Natural killer cell (primary cell): ENCODE measurements at places on chromosomes 7 and 10. TPM values are rescaled to one million over a fixed set of nuclear protein-coding genes. Genes with fewer than 3 reads are reported as not detected.

GRCh38 chr7:51629206-51629605, 312.6 kb upstream of the COBL start:
- no peak for DNase-seq

DNA sequence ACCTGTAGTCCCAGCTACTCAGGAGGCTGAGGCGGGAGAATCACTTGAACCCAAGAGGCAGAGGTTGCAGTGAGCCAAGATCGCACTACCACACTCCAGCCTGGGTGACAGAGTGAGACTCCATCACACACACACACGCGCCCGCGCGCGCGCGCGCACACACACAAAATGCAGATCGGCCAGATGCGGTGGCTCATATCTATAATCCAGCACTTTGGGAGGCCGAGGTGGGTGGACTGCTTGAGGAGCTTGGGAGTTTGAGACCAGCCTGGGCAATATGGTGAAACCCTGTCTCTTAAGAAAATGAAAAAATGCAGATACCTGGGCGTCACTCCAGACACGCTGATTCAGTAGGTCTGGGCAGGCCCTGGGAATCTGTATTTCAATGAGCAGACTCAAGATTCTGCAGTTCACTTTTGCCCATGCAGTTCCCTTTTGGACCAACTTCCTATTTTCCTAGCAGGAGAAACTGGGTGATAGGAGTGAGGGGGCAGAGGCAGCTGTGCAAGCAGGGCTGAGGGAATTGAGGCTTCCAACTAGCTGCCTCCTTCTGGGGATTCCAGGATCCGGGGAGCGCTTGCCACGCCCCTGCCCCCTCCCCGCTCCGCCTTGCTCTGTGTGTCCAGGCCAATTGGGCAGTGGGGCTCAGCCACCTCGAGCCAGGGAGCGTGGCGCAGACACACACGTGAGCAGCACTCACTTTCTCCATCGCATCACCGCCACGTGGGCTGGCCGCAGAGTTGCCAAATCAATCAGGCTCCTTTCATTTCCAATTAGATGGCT, 173.6 kb downstream of the SH3PXD2A start:
- DNase-seq, result no peak

DNA sequence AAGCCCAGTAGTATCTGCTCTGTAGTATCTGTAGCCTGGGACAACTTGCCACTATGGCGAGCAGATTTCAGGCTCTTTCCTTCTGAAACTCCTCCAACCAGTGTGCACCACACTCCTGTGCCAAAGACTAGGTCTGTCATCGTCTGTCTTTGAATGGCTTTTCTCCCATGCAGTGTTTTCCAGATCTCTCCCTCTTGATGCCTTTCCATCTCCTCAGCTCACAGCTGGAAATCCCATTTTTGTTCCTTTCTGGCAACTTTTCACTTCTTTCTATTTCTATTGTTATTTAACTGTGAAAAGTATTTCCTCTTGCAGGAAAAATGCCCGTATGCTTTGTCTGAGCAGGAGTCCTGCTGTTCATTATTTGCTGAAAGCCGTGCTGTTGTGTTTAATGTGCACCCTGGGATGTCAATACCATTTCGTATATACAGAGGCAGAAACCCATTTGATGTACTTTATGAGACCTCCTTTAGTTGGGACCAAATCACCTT, 373.7 kb downstream of the PHTF2 start:
- no peak for DNase-seq

DNA sequence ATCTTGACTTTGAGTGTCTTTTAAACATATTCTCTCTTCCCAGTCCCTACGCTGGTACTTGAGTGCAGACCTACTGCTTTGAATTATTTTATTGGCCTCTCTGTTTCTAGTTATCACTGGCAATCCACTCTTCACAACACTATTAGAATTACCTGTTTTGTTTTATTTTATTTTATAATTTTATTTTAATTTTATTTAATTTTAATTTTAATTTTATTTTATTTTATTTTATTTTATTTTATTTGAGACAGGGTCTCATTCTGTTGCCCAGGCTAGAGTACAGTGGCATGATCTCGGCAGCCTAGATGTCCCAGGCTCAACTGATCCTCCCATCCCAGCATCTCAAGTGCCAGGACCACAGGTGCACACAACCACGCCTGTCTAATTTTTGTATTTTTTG, 6.8 kb downstream of the STK17A start:
- DNase-seq, result no peak

DNA sequence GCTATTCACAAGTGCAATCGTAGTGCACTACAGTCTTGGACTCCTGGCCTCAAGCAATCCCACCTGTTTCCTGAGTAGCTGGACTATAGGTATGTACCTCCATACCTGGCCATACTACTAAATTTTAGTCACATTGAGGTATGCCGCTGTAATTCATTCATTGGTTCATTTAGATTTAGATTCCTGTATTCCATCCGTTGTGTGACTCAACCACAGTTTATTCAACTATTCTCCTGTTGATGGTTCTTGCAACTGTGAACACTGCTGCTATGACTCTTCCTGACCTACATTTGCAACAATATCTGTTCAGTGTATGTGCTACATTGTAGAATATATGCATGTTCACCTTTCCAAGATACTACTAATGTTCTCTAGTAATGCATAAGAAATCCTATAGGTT, 8.0 kb upstream of the ZCCHC24 start:
- DNase-seq, result no peak

- DNase-seq, result no peak
Measured at GRCh38 chr7:155571581-155572345, 25.4 kb upstream of the CNPY1 start.

DNA sequence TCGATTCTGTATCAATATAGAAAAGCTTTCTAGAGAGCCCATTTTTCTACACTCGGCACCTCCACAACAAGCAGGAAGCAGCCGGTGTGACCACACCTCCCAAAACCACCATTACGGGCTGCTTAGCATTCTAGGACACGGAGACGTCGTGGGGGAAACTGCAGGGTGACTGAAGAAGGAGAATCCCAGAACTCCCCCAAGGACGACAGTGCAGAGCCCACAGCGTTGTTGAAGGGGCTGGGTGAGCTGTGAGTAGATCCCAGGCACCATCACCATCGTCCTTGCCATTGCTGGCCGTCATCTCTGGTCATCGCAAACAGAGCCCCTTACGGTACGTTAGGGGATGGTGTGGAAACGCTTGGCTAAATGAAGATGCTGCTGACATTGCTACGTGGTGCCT, 351.8 kb downstream of the PTPRN2 start:
- no peak for DNase-seq

- no peak for DNase-seq
Measured at GRCh38 chr7:46791188-46791587, 790.7 kb downstream of the TNS3 start.

- DNase-seq, result no peak
Measured at GRCh38 chr7:92769844-92770243, 66.5 kb downstream of the CDK6 start.

GRCh38 chr10:74917481-74918077, 91.2 kb downstream of the KAT6B start:
- DNase-seq, result no peak

DNA sequence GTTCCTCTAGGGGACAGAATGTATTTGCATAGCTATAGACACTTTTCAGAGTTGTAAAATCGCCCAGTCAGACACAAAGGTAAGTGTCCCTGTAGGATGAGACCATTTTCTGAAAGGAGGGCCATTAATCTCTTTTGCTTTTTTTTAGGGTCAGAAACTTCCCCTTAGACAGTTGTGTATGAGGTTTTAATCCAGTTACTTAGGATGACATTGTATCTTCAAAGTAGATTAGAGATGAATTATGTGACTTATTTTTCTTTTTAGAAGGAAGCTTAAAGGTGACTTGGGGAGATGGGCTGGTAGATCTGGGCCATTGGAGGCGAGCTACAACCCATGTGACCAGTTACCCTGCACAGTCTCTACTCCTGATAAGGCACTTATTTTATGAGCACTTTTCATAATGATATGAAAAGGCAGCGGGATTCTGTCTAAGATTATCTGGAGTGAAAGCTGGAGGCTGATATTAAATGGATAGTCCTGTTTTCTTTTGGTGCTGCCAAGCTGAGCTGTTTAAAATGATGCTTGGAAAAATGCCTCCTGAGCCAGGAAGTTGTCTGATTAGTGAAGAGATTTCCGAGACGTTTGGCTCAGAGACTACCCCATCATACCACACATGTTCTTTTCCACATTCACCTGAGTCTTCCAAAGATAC, 264.3 kb downstream of the AUTS2 start:
- no peak for DNase-seq

- DNase-seq, result peak; percentile 47
Measured at GRCh38 chr7:132882714-132883428, 199.0 kb downstream of the CHCHD3 start.

- no peak for DNase-seq
Measured at GRCh38 chr10:24988831-24989640, 26.9 kb downstream of the ENKUR start.

- no peak for DNase-seq
Measured at GRCh38 chr7:94472608-94473007, 37.0 kb upstream of the CASD1 start.

DNA sequence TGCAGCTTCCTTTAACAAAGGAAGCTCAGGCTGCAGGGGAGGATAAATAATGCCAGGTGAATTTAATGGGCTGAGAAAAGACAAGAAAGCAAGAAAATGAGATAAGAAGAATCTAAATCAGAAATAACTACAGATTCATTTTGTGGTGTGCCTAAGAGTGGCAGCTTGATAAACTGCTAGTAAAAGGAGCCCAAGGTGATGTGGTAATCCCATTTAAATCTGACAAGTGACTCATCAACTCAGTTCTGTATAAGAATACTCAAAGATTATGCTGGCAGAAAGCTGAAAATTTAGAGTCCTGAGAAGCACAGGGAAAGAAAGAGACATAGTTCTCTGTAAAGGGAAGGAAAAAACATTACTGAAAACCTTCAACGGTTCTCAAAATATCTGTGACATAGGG, 109.4 kb upstream of the PDE1C start:
- DNase-seq, result no peak

DNA sequence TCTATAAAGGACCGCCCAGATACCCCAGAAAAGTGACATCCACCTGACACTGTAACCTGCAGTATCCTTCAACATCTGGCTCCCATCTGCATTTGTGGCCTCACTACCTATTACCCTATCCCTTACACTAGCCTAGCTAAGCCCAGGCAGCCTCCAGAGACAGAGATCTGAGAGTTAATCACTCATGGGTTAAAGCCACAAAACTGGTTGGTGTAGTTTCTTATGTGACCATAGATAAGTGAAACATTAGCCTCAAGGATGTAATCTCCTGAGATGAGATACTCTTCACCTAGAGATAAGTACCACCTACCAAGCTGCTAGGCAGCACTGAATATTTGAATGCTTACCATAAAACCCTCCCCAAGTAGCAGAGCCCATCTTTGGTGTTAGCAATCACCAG, 35.4 kb downstream of the CTTNBP2 start:
- DNase-seq, result no peak

DNA sequence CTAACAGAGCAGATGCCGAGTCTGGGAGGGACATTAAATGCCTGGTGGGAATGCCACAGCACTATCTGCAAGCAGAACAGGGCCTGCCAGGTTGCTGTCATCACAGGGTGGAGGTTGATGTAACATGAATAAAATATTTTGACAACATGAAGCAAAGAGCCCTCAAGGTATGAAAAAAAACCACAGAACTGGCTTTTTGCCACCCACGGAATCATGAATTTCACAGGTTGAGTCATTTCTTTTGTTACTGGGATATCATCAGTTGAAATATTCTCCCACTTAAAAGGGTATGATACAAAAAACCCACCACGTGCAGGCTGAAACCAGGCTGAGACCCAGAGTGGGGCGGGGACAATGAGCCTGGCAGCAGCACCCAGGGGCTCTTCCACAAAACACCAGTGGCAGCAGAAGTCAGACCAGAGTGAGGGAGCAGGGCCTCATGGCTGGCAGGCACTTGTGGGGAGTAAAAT, 220.1 kb downstream of the TNS3 start:
- no peak for DNase-seq

GRCh38 chr7:9106747-9107146, 673.3 kb downstream of the NXPH1 start:
- no peak for DNase-seq

- DNase-seq, result peak; percentile 35
Measured at GRCh38 chr7:2209146-2209960, 23.4 kb downstream of the MAD1L1 start.

DNA sequence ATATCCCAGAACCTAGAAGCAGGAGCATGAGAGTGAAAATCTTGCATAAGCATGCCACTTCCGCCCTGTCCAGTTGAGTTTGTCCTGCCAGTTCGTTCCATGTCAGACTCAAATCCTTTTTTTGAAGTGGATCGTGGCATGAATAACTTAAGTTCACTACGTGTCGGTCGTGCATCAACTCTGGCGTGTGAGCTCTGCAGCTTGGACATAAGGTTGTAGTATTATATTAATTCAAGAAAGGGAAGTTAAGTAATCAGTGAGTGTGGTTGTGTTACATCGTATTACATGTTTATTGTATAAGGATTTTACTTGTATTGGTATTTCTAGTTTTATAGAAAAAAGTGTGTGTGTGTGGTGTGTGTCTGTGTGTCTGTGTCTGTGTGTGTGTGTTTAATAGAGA, 23.0 kb downstream of the CDC123 start:
- DNase-seq, result no peak

GRCh38 chr10:16915300-16915699, 98.1 kb upstream of the RSU1 start:
- peak; percentile 33 for DNase-seq

DNA sequence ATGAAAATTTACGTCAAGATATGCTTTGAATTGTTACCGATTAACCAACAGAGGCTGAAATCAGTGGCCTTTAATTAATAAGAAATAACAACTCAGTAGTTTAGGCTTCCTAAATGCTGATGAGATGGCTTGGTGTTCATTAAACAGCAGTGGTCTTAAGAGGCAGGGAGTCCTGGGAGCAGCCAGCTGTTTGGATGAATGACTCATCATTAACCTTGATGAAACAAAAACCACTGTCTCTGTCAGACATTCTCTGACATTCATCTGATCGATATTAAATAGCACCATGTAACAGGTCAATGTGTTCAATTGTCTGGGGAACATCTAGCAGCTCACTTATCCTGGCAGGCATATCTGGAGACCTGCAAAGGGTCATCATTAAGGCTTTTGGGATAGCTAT, 234.2 kb upstream of the LRRN3 start:
- no peak for DNase-seq

GRCh38 chr7:22397981-22398380, 41.0 kb upstream of the RAPGEF5 start:
- DNase-seq, result no peak

GRCh38 chr7:31027161-31027965, 24.7 kb upstream of the ADCYAP1R1 start:
- DNase-seq, result no peak

GRCh38 chr10:93099670-93100069, 26.0 kb downstream of the CYP26A1 start:
- DNase-seq, result no peak

- no peak for DNase-seq
Measured at GRCh38 chr7:94683066-94683465, 27.1 kb upstream of the SGCE start.

DNA sequence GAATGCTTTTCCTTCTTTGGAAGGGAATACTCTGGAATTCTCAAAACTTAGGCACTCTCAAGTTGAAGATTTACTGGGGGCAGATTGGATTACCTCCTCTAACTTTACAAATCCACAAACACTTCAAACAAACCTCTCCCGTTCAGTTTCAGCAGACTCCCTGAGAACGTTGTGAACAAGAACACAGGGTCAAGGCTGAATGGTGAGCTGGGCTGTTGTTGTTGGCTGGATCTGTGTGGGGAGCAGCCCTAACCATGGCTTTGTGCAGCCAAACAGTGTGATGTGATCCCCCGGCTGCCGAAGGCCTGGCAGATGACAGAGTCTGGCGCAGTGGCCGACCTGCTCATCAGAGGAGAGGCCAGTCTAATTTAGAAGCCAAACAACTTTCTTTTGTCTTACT, 93.1 kb downstream of the BMPER start:
- DNase-seq, result no peak

Gene NDUFB8
- total RNA-seq, result 137 TPM

Gene PAX4
- total RNA-seq, result not detected

Gene MMRN2
- not detected for total RNA-seq

Gene TUBAL3
- total RNA-seq, result not detected

Gene ACTL6B
- not detected for total RNA-seq
